ENCODE measurements at places on chromosomes 2 and 18.

DNA sequence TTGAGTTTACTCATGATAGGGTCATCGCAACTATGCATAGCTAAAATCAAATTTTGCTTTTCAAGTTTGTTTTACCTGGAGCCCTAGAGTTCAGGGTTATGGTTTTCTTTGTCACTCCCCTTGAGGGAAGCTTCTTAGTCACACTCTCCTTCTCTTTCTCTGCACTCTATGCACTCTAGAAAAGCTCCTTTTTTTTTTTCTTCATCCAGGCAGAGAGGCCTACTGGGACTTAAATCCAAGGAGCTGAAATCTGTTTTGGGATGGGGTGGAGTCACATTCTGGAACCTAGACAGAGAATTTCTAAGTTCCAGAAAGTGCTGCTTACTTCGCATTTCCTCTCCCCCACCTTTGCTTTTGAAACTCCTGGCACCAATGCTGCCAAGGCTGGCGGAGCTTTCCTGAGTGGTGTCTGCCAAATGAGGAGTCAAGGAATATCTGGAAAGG is 19.1 kb upstream of the IL18R1 start:
- DNase-seq = no peak

DNA sequence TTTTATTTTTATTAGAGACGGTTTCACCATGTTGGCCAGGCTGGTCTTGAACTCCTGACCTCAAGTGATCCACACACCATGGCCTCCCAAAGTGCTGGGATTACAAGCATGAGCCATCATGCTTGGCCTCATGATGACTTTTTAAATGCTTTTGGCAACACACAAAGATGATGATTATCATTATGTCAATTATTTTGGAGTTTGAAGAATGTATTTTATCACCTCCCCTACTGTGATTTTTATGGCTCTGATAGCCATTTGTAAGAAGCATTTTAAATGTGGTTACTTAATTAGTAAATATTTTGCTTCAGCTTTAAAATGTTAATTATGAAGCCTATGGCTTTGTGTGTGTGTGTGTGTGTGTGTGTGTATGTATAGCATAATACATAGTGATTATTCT is 45.1 kb upstream of the RAB27B start:
- no peak for DNase-seq

DNA sequence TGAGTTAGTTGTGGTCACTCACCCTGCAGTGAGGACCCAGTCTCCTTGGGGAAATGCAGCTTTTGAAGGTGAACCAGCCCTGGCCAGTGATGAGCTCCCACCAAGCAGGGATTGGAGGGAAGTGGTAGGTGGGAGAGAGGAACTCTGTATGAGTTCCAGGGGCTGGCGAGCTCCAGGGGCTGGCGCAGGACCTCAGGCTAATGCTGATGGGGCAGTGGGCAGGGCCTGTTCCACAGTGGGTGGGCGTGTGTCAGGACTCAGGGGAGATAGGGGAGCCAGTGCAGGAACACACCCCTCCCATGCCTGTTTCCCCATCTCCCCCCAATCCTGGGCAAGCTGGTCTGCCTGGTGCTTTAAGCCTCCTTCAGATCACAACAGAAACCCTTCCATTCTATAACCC is 208.4 kb downstream of the DYSF start:
- DNase-seq = no peak

DNA sequence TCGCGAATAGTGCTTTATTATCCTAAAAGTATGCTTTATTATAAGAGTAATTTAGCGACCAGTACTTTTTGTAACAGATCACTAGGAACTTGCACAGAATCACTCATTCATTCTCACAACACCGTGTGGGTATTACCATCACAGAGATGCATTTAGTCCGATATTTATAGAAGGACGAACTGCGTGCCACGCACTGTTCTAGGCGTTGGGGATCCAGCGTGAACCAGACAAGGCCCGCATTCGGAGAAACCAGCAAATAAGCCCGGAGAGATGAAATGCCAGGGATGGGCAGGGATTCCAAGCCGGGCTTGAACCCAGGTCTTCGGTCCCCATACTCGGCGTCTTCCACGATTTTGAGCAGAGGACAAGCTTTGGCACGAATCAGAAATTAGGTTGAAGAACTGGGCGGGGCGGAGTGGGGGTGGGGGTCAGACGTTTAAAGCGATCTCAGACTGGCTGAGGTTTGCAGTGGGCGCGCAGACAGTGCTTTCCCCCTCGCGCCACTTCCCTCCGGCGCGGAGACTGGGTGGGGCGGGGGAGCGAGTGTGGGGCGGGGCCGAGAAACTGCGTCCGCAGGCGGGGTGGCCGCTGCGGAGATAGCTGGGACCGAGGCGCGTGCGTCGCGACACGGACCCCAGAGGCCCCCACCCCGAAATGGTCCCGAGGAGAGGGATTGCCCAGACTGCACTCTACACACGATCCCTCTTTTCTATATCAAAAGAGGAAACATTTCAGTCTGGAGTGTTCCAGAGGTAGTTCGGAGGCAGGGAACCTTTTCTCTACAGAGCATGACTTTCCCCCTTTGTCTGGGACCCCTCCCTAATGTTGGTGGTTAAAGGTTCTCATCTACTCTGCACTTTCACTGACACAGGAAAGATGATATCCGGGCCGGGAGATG is 1.1 kb upstream of the CXCR4 start:
- DNase-seq = peak; percentile 78

- DNase-seq = no peak
Measured at GRCh38 chr2:14016289-14016955, 616.1 kb upstream of the LRATD1 start.

DNA sequence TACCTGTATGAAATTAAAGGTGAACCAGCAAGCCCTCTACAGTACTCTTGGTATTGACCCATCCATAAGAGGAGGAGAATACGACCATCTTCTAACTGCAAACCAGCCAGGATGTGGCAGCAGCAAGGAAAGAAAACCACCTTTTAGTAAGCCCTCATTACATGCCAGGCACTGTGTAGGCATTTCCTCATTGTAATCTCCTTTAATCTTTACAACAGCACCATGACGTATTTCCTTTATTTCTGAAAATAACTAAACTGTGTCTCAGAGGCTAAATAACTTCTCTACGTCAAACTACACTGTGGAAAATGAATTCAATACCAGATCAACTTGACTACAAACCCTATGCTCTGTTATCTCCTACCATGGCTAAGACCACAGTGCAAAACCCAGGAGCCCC is 18.2 kb downstream of the WDR35 start:
- no peak for DNase-seq

DNA sequence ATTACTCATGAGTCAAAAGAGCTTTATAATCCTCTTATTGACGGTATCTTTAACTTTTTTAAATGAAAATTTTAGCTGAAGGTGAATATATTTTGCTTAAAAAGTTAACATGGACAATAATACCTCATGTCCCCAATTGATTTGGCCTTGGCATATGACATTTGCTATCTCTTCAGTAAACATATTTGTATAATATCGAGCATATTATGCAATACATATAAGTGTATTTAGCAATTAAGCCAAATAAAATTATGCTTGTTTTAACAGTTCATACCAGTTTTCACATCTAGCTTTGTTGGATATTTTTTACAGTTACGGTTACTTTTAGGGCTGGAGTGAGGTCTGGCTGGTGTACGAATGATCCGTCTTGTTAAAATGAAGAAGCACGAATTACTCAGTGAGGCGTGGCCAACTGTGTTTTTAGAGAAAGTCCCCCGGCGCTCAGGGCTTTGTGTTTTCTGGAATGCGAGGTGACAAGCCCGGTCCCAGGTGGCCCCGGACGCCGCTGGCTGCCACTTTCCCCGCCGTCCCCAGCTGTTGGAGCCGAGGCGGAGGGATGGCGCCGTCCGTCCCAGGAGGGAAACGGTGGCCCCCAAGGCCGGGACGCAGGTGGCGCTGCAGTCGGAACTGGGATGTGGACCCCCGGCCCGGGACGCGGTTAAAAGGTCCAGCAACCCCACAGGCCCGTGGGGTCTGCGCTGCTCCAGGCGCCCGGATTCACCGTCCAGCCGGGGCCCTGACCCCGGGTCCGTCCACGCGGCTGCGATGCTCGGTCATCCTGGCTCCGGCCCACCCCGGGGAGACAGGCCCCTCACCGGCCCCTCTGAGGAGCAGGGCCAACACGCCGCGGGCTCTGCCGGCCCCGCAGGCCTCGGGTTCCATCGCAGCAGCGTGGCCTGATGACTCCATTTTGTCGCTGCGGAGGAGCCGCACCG is 41.3 kb downstream of the TMEM18 start:
- no peak for DNase-seq

- DNase-seq = no peak
Measured at GRCh38 chr2:123002660-123003248, 1022.3 kb upstream of the CNTNAP5 start.

DNA sequence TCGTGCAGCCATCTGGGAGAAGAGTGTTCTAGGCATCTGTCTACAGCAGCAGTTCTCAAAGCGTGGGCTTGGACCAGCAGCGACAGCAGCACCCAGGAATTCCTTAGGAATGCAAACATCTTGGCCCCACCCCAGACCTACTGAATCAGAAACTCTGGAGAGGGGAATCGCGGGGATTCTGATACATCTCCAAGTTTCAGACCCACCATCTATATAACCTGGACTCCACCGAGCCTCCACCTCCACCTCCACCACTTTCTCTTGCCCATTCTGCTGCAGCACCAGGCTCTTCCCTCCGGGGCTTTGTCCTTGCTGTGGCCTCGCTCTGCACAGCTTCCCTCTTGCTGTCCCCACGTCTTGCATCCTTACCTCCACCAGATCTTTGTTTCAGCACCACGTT is 256.4 kb downstream of the BCL2 start:
- DNase-seq = no peak

GRCh38 chr2:18790509-18791171 is 201.3 kb upstream of the NT5C1B start:
- no peak for DNase-seq

- DNase-seq = no peak
Measured at GRCh38 chr2:9473985-9474360, 378 bp upstream of the IAH1 start.

DNA sequence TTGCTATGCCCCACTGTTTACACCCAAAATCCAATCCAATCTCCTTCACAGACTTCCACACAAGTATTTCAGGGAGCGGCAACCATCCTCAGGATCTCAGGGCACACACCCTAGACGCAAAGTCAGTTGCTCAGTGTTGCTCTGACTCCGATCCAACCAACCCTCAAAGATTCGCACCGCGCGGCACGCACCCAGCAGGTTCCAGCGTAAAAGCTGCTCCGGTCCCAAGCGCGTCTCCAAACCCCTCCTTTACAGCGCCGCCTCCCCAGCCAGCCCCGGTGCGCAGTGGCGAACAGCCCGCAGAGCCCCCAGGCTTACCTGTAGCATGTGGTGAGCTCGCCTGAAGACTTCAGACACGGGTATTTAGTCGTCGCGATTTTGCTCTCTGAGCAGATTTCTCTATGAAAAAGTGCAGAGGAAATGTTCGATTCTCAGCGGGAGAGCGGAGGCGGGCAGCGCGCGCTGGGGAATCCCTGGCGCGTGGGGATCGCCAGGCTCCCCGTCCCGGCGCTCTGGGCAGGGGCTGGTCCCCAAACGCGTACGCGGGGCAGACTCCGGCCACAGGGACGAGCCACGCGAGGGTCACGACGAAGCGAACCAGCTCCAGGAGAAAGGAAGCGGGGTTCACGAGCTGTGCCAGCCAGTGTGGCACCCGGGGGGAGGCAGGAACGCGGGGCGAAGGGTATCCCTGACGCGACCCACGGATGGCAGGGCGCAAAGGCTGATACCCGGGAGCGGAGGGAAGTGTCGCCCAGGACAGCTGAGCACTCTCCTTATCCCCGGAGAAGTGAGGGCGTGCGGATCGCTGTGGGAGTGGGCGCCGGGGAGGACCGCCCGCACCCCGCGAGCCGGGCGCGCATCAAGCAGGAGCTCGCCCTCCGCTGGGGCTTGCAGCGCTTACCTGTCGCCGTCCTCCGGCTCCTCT is 650 bp downstream of the CCBE1 start:
- DNase-seq = no peak

All from NCI-H1694 (cell line).